ENCODE measurements at places on chromosomes 7 and 10. TPM values are rescaled to one million over a fixed set of nuclear protein-coding genes. Genes with fewer than 3 reads are reported as not detected.

TMEM130 gene
- total RNA-seq: 0.62 TPM

SLC39A12 gene
- 0.32 TPM for total RNA-seq

MMD2 gene
- total RNA-seq: not detected

EPDR1 gene
- total RNA-seq: 31.3 TPM

EVX1 gene
- not detected for total RNA-seq

TCF7L2 gene
- 26.8 TPM for total RNA-seq

ELOVL3 gene
- total RNA-seq: 0.29 TPM

GDF10 gene
- 18.6 TPM for total RNA-seq

WDR86 gene
- 6.2 TPM for total RNA-seq

HOXA9 gene
- 7.4 TPM for total RNA-seq

CPXM2 gene
- 200 TPM for total RNA-seq

SPDYE6 gene
- total RNA-seq: not detected

SOSTDC1 gene
- not detected for total RNA-seq

ABCC2 gene
- total RNA-seq: 3.3 TPM

OR2A1 gene
- total RNA-seq: not detected

PON2 gene
- total RNA-seq: 39.1 TPM

C7orf57 gene
- total RNA-seq: not detected

ELMO1 gene
- total RNA-seq: 46.7 TPM

RET gene
- total RNA-seq: 1.0 TPM

ADD3 gene
- total RNA-seq: 116 TPM

DPP6 gene
- 0.10 TPM for total RNA-seq

SPDYE8 gene
- not detected for total RNA-seq

ECHS1 gene
- 47.3 TPM for total RNA-seq

HOXA13 gene
- total RNA-seq: 0.14 TPM

FAM25G gene
- not detected for total RNA-seq

SPDYE2 gene
- total RNA-seq: not detected

TMEM236 gene
- 1.0 TPM for total RNA-seq

PTER gene
- 6.0 TPM for total RNA-seq

BUB3 gene
- total RNA-seq: 48.1 TPM

MXI1 gene
- 45.5 TPM for total RNA-seq

CH25H gene
- 0.93 TPM for total RNA-seq

MSANTD7 gene
- total RNA-seq: 8.8 TPM

IFIT2 gene
- 6.1 TPM for total RNA-seq

ZNF722 gene
- total RNA-seq: not detected

FFAR4 gene
- total RNA-seq: 0.14 TPM

BHLHA15 gene
- total RNA-seq: not detected

TMEM139 gene
- total RNA-seq: 0.29 TPM

LARP4B gene
- total RNA-seq: 49.6 TPM

OPN1SW gene
- total RNA-seq: not detected

CYP17A1 gene
- total RNA-seq: not detected

CLCN1 gene
- not detected for total RNA-seq

ADCY1 gene
- total RNA-seq: 14.7 TPM

TMEM176B gene
- 65.3 TPM for total RNA-seq

CYP3A7 gene
- not detected for total RNA-seq

NKX1-2 gene
- not detected for total RNA-seq

SVOPL gene
- total RNA-seq: not detected

AHR gene
- 63.3 TPM for total RNA-seq

EPHB6 gene
- 33.5 TPM for total RNA-seq

TFEC gene
- total RNA-seq: 8.0 TPM

LRRN3 gene
- 1.3 TPM for total RNA-seq

CAMK1D gene
- total RNA-seq: 12.2 TPM

CNNM1 gene
- 0.24 TPM for total RNA-seq

CPED1 gene
- total RNA-seq: 99.6 TPM

FBXL13 gene
- total RNA-seq: 3.2 TPM
